Sigmoid colon (tissue), 7 donors: ENCODE measurements at places on chromosomes 3 and 15.

DNA sequence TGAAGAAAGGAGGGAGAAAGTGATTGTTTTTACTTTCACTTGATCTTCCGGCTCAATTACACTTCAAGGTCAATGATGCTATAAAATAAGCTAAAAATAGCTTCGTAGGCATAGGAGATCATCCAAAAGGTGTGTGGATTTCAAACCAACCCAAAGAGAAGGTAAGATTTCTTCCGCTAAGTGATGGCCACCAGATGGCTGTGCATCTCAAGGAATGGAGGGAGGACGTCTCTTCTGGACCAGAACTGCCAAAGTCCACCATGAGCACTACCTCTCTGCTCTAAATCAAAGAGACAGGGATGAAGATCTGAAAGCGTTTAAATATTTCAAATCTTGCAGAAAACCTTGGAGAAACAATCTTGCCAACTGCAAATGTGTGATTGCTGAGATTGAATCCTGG lies 199.1 kb upstream of the ZPLD1 start:
- no peak for DNase-seq

DNA sequence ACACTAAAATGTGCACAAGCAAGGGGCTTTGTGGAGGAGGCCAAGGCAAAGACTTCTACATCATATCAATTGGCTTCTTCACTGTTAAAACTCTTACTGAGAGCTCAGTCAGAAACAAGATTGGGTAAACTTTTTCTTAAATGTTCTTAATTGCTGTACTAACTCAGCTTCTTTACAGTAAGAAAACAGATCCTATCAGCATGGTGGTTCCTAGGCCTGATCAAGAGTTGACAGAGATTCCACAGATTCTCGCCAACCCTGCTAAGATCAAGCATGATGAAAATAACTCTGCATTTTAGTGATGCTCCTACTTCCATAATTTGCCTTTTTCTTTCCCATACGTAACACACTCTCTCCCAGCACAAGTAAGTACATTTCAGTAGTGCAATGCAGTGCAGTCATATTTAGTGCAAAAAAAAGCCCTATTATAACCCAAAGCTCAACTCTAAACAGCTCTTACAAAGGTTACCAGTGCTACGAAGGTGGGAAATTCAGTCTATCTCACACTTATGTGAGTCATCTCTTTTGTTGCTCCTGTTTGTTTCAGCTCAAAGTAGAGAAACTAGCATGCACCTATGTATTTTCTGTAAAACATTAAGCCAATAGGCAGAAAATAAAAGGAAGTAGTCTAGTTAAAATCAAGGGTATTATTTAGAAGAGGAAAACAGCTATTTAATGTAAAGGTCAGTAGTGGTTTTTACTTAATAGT lies 29.9 kb downstream of the TIGIT start:
- no peak for DNase-seq

- DNase-seq: peak; percentile 69
Measured at GRCh38 chr15:74541494-74542165, 610 bp downstream of the ARID3B start.

DNA sequence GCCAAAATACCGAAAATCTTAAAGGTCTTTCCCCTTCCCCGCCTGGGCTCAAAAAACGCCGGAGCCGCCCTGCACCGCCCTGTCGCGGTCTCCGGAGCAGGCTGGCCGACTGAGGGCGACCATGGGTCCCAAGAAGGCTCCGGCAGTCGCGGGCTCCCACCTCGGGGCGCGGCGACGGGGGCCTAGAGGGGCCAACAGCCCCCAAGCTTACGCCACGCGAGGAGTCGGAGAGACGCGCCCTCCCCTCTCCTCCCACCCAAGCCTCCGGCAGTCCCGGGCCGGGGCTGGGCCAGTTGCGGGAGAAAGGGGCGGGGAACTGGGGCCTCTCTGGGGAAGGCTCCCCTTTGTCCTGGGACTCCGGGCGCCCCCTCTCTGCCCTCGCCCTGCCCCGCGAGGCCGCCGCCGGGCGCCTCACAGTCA lies 69.2 kb downstream of the GOLGA8B start:
- peak; percentile 73 for DNase-seq

DNA sequence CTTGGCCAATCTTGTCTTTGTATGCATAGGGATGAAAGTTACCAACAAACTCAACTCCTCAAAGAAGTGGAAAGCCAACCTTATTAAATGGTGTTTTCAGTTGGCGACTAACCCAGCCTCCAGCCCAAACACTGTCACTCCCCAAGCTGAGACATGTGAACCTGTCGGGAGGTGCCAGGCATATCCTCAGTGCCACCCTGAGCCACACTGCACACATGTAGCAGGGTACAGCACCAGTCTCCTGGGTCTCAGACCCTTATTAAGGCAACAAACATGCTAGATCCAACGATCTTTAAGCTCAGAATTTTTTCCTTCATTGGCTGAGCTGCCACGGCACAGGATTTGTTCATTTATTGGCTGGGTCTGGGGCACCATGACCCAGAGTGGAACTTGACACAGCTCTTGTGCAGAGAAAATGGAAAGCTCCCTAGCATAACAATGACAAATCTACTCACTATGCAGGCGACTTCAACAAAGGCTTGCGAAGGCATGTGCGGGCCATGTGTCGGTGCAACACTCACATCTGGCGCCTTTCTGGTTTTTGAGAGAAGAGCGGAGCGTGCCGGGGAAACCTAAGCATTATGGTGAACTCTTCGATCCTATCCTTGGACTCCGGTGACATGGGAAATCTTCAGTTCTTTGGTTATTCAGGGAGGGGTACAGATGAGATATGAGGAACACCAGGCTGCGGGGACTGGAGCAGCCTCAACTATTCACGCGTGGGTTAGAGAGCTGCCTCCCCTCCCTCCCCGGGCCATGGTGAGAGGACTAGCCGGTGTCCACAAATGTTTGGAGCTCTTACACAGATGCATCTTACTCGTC lies 190.1 kb downstream of the FAM43A start:
- DNase-seq: no peak

DNA sequence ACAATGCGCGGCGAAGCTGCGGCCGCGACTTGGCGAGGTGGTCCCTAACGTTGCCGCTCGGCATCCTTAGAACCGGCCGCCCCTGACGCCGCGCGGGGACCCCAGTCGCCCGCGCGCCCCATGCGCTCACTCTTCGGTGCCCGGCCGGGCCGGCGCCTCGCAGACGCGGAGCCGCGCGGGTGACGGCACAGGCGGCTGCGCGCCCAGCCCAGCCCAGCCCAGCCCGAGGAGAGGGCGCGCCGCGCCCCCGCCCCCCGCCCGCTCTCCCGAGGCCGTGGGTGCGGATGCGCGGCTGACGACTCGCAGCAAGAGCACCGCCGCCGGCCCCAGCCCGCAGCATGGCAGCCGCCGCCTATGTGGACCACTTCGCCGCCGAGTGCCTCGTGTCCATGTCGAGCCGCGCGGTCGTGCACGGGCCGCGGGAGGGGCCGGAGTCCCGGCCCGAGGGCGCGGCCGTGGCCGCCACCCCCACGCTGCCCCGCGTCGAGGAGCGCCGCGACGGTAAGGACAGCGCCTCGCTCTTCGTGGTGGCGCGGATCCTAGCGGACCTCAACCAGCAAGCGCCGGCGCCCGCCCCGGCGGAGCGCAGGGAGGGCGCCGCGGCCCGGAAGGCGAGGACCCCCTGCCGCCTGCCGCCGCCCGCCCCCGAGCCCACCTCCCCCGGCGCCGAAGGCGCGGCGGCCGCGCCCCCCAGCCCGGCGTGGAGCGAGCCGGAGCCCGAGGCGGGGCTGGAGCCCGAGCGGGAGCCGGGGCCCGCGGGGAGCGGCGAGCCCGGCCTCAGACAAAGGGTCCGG lies 437 bp downstream of the KLF13 start:
- peak; percentile 85 for DNase-seq

GRCh38 chr3:124576565-124577493 lies 153.4 kb upstream of the UMPS start:
- DNase-seq: no peak
